ENCODE measurements at places on chromosomes 16 and 17.

DNA sequence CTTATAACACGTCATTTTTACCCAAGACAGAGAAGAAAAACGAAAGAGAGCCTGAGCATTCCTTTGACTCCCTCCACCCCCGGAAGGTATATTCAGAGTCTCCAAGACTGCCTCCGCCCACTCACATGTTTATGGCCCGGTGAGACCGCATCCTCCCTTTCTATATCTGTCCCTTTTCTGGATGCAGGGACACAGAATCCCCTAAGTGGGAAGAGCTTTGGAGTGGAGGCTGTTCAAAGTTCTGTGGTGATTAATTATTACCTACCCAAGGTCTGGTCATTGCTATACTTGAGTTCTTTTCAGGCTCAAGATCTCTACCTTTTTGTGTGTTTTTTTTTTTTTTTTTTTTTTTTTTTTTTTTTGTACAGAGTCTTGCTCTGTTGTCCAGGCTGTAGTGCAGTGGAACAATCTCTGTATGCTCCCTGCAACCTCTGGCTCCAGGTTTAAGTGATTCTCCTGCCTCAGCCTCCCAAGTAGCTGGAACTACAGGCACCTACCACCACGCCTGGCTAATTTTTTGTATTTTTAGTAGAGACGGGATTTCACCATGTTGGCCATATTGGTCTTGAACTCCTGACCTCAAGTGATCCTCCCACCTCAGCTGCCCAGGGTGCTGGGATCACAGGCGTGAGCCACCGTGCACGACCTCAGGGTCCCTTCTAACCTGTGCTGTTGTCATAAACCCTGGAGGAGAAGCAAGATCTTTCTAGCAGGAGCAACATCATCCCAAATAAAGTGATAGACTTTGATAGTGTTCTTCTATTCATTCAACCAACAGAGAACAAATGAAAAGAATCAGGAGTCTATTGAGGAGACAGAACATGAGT, 407.1 kb downstream of the WWOX start:
- DNase-seq, result no peak

DNA sequence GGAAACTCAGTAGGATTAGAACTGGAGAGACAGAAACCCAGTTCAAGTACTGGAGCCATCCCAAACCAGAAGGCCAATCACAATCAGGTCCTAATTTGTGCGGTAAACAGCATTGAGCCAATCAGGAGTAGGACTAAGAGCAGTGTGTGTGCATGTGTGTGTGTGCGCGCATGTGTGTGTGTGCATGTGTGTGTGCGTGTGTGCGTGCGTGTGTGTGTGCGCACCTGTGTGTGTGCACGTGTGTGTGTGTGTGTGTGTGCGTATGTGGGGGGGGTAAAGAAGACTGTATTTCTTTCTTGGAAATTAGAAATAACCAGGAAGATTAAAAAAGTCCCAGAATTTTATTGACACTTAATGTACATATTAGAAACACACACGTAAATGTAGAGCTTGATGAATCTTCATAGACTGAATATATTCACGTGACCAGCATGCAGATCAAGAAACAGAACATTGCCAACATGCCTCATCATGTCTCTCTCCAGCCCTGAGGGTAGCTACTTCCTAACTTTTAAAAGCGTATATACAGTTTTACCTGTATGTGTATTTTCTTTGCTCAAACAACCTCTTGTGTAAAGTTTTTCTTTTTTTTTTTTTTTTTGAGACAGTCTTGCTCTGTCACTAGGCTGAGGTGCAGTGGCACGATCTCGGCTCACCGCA, 919 bp upstream of the DHRS7C start:
- DNase-seq, result no peak

- DNase-seq, result peak; percentile 66
These were observed 101.1 kb downstream of the XYLT1 start for GRCh38 chr16:17369421-17370222.

- DNase-seq, result no peak
These were observed 1.5 kb upstream of the SREBF1 start for GRCh38 chr17:17837966-17838962.

GRCh38 chr16:85500220-85500619, 112.9 kb upstream of the GSE1 start:
- DNase-seq, result no peak

- DNase-seq, result no peak
These were observed 90.5 kb downstream of the NPIPB11 start for GRCh38 chr16:29315916-29316517.

DNA sequence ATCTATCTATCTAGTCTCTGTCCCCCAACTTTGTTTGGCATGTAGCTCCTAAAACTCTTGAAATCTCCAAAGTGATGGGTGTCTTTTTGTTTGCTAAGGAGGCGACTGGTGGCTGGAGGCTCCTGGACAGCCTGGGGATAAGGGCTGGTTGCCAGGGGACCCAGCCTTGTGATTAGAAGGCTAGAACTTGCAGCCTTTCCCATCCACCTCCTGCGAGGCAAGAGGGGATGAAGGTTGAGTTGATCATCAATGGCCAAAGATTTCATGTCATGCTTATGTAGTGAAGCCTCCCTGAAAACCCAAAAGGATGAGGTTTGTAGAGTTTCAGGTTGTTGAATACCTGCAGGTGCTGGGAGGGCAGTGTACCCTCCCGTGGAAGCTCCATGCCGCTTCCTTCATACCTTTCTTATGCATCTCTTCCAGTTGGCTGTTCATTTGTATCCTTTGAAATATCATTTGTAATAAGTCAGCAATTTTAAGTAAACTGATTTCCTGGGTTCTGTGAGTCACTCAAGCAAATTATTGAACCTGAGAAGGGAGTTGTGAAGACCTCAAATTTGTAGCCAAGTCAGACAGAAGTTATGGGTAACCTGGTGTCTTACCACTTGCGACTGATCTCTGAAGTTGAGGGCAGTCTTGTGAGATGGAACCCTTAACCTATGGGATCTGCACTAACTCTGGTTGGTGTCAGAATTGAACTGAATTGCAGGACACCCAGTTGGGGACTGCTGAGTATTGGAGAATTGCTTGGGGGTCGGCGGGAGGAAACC, 202.4 kb downstream of the SEC14L1 start:
- DNase-seq, result no peak

GRCh38 chr17:54956791-54957190, 11.7 kb downstream of the COX11 start:
- DNase-seq, result no peak

DNA sequence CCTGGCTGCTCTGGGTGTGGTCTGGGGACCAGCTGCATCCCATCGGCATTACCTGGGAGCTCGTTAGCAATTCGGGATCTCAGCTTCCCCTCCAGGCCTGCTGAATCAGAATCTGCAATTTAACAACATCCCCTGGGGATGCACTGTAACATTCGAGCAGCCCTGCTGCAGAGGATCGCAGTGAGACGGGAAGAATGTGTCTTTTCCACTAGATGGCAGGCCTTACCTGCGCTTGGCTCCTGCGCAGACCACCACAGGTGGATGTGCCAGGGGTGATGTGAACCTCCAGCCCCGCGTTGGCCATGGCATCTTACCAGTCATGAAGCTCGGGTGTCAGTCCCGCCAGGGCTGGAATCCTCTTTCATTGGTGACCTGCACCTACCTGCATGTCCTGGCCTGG, 209.9 kb downstream of the PRKCB start:
- no peak for DNase-seq

DNA sequence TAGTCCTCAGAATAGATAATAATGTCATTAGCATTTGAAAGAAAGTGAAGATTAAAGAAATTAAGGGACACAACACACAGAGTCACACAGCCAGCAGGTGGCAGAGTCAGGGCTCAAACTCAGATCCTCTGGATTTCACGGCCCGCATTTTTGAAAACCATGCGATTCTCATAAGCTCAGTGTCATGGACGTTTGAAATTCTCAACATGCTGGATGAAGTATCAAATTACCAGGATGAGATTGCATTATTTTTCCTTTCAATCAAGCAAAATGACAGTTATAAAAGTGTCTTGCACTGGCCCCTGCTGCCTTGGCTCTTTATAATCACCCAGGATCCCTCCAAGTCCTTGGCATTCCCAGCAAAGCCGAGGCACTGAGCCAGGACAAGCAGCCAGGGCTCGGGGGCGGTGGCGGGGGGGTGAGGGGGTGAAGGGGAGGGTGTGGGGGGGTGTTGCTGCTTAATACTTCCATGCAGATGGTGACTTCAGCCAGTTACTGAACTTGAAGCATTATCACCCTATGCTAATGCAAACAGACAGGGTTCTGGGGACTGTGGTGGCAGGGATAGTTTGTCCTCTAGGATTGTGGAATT, 6.6 kb upstream of the BMERB1 start:
- DNase-seq, result peak; percentile 74

GRCh38 chr16:59848296-59848695, 1114.2 kb upstream of the GOT2 start:
- DNase-seq, result no peak

DNA sequence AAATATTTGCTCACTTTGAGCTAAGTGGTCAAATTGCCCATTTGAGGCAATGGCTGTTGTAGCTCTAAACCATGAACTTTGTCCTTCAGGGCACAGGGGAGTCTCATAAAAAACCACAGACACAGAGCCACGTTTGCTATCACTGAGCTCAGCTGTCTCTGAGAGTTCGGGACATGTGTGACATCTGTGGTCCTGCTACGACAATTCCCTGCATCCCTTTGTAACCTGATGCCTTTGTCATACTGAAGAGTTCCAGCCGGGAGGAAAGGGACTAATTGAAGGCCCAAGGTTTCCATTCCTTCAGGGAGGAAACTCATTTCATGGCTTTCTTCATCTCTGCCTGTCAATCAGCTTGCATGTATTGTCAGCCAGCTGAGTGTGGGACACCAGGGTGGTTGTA, 599.4 kb upstream of the CDH5 start:
- no peak for DNase-seq

DNA sequence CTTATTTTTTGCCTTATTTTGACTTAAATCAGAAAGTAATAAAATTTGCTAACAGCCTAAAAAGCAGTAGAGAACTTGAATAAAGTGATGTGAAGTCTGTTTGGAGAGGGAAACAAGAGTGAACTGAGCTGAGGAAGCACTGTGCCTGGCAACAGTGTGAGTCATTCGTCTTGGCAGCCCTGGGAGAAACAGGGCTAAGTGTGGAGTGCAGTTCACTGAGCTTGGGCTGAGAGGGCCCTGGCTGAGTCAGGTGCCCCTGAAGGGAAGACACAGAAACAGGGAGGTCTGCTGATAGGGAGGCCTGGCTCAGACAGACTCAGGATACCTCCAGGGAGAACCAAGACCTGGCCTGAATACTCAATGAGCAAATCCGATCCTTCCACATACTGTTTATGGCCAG, 132.1 kb downstream of the HS3ST4 start:
- no peak for DNase-seq

DNA sequence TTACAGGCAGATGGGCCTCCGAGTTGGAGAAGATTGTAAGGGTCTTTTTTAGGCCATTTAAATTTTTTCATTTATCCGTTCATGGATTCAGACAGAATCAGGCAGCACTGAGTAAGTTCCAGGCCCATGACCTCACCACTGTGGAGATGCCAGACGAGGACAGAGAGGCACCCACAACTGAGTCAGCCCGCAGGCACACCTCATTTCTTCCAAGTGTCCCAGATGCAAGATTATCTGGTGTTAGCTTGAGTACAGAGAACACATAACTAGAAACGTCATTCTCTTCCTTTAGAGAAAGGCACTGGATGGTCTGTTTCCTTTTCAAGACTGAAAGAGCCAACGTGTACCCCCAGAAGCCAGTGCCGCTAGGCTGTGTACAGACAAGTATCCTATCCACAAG, 16.9 kb downstream of the CLEC16A start:
- DNase-seq, result peak; percentile 35

DNA sequence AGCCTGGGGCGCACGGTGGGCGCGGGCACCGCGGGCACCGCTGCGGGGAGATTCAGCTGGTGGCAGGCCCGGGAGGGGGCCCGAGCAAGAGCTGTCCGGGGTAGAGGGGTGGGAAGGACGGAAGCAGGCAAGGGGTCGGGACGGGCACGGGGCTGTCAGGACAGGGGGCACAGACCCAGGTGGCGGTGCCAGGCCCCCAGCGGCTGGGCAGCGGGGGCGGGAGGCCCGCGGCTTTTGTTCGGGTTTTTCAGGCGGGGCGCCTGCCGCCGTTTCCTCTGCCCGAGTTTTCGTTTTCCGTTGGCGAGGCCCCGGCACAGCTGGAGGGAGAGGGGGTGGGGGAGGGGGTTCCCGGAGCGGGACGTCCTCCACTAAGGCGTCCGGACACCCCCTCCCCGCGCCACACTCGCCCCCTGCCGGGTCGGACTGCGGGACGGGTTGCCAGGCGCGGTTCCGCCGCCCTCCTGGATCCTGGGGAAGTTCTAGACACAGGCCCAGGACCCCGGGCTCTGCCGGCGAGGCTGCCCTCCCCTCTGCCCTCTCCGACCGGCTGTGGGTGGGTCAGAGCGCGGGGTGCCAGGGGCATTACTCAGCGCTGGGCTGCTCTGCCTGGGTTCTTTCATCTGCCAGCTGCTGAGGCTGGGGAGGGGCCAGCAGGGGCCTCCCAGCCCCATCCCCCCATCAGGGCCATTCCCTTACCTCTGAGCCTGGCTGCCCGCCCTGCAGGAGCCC, 543 bp downstream of the ARHGAP23 start:
- DNase-seq, result peak; percentile 40

DNA sequence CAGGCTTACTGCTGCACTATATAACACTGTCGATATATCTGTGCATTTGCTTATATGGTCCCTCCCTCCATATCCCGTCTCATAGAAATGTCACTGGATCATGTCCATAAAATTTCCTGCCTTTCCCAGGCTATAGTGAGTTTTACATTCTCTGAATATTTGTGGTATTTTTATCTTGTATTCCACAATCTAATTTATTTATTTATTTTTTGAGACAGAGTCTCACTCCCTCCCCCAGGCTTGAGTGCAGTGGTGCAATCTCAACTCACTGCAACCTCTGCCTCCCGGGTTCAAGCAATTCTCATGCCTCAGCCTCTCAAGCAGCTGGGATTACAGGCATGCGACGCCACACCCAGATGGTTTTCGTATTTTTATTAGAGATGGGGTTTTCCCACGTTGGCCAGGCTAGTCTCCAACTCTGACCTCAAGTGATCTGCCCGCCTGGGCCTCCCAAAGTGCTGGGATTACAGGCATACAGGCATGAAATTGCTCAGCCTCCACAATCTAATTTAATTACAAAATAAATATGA, 12.9 kb downstream of the TRIM37 start:
- DNase-seq, result no peak

DNA sequence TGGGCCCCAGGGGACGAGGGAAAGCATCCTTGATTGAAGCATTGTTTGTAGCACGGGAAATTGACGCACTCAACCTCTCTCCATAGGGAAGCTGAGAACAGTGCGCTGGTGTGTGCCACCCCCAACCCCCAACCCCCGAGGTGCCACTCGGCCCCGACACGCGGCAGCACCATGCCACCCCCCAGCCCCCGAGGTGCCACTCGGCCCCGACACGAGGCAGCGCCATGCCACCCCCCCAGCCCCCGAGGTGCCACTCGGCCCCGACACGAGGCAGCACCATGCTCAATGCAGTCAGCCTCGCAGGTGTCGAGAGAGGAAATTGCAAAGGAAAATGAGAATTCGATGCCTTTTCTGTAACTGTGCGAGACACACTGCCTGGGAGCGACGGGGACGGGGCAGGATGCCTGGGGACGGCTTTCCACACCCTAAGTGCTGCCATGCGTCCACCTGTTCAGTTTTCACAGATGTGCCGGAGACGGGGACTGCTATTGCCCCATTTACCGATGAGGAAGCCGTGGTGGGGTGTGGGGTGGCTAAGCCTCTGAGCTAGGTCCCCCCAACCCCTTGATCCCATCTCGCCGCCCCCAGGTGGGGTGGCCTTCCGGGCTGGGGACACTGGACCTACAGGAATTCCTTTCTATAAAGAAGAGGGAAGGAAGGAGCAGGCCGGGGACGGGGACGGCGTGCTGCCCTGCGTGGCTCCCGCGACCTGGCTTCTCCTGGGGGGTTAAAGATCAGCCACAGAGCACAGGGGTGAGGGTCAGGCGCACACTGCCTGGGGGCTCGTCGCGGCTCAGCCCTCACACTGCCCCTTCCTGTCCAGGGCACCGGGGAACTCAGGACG, 9.8 kb downstream of the CBFA2T3 start:
- DNase-seq, result no peak

GRCh38 chr17:74205274-74205673, 1.8 kb downstream of the RPL38 start:
- DNase-seq, result no peak
